NCI-H2081 treated with DMSO at 0.1 percent for 48 hours (cell line): ENCODE measurements at places on chromosomes 1 and 21.

- DNase-seq: no peak
Observed at GRCh38 chr1:204634260-204634910, 51.2 kb downstream of the LRRN2 start.

GRCh38 chr1:11314959-11315358 lies 42.0 kb downstream of the UBIAD1 start:
- DNase-seq: no peak

- DNase-seq: no peak
Observed at GRCh38 chr1:26923711-26924110, 2.2 kb downstream of the NUDC start.

- DNase-seq: no peak
Observed at GRCh38 chr1:58883888-58884482, 100.1 kb upstream of the JUN start.

DNA sequence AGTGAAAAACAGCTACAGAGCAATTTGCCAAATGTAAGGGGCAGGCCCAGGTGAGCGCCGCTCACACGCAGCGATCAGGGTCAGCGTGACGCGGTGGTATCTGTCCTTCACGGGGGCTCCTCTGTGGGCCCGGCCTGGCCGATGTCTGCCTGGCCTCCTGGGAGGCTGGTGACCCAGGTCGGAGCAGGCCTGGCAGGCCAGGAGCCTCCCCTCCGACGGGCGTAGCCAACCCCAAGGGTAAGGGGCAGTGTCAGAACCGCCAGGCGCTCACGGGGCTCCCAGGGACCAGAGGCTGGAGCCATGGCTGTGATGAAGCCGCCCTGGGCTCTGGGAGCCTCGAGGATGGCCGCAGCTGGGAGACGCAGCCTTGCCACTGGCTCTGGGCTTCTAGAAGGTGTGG lies 72.1 kb downstream of the MORN1 start:
- no peak for DNase-seq

GRCh38 chr1:80846966-80847365 lies 953.8 kb upstream of the ADGRL2 start:
- no peak for DNase-seq

- DNase-seq: no peak
Observed at GRCh38 chr1:154081386-154082126, 73.3 kb downstream of the NUP210L start.

DNA sequence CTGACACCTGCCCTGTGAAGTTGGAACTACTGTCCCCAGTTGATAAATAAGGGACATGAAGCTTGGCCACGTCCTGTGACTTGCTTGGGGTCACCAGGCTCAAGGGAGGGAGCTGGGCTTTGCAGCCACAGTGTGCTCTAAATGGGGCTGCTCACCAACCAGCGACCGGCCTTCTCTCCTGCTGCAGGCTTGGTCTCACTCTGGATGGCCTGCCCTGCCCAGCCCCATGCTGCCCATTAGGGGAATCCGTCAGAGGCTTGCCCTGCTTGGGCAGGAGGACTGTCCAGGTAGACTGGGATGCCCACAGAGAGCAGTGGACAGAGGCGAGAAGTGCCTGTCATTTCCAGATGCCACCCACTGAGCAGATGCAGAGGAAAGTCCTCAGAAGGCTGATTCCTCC lies 1.2 kb upstream of the CENPS start:
- DNase-seq: no peak

GRCh38 chr21:42109873-42110525 lies 38.9 kb downstream of the UMODL1 start:
- no peak for DNase-seq

DNA sequence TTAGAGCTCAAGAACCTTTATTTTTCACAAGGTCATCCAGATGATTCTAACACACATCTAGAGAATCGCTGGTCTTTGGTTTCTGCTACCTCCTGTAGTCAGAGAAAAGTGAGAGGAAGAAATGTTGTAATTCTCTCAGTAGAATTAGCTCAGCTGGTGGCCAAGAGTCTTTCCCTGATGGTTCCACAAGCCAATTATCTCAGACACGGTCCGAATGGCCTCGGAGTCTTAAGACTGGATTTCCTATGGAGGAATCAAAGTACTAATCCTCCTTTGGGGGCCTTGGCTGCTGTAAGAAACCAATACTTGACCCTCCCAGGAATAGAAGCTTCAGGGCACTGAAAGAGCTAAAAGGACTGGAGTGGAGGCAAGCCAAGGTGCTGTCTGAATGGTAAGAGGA lies 1.8 kb downstream of the TMEM81 start:
- DNase-seq: no peak

GRCh38 chr1:96416701-96417444 lies 304.7 kb upstream of the PTBP2 start:
- no peak for DNase-seq

DNA sequence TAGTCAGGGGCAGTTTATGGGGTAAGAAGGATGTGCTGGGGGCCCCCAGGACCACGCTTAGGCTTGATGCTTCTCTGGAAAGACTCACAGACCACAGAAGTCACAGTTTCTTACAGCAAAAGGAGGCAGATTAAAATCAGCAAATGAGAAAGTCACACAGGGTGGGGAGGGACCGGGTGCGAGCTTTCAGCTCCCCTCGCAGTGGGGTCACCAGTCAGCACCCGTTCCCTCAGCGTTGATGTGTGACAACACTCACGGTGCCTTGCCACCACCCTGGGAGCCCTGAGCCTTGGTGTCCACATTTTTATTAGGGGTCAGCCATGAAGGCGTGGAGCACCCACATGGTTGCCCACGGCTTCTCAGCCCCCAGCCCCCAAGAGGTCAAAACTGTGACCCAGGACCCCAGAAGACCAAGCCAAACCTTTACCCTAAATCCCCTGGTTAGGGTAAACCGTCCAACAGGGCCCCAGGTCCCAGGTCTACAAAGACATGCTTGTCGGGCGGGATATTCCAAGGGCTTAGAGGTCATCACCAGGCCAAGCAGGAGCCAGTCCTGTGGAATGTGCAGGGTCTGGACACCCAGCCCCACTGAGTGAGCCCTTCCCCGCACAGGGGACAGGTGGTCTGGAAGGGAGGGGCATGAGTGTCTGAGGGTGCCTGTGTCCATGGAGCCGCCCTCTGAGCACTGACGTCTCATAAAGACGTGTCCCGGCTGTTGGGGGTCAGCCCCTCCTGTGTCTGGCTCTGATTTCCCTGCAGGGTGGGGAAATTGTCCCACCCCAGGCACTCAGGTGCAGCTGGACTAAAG lies 64.5 kb upstream of the ABCG1 start:
- DNase-seq: no peak

DNA sequence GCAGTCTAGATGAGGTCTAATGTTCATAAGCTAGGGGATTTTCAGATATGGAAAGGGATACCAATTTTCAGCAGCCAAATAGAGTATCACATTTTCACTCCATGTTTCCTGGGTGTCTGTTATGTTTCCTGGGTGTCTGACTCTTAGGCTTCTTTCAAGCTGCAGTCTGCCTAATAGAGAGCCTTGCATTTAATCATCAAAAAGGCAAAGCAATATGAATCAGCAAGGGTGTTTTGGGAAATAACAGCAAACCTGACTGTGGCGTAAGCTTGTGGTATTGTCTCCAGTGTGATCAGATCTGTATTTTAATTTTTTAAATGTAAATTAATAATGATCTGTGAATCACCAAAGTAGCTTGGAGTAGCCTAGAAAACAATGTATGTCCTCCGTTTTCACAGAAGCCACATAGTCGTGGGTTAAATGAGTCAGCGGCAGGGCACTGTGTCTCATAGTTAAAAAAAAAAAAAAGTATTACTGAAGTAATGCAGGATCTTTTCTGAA lies 10.4 kb downstream of the LGALS8 start:
- DNase-seq: no peak

DNA sequence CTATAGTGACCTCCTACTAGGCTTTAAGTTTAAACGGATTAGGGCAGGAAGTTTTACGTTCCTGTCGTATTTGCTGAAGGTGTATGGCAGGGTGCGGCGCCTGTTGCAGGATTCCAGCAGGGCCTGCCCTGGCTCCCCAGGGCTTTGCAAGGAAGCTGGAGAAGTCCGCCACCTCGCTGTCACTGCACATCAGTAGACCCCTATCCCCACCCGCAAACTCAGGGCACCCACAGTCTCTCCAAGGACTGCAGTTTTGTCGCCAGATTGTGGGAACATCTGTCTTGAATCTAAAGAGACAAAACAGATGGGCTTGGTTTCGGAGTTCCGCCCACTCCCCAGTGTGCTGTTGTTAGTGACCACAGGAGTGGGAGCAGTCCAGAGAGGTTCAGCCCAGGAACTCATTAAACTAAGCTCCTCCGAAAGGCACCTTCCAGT lies 110.8 kb downstream of the CDC7 start:
- DNase-seq: no peak

GRCh38 chr1:208153386-208153785 lies 90.8 kb downstream of the PLXNA2 start:
- DNase-seq: no peak

- DNase-seq: no peak
Observed at GRCh38 chr1:24052220-24052619, 59.7 kb downstream of the MYOM3 start.

DNA sequence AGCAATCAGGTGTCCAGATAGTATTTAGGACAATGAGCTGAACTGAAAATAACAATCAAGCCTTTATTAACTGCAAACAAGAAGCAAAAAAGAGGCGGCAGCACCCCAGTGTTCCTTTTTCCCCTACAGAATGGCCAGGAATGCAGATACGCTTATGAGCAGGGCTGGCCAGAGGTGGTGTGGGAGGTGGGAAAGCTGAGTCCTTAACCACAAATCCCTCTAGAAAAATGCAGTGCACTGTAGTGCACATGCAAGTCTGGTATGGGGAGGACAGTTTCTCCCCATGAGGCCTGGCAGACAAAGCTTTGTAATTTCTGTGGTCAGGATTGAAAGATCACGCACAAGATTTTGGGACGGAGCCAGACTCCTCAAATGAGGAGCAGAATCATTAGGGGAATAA lies 10.7 kb upstream of the IFNAR1 start:
- no peak for DNase-seq

GRCh38 chr1:201692555-201693394 lies 136.2 kb upstream of the IPO9 start:
- DNase-seq: peak; percentile 11

DNA sequence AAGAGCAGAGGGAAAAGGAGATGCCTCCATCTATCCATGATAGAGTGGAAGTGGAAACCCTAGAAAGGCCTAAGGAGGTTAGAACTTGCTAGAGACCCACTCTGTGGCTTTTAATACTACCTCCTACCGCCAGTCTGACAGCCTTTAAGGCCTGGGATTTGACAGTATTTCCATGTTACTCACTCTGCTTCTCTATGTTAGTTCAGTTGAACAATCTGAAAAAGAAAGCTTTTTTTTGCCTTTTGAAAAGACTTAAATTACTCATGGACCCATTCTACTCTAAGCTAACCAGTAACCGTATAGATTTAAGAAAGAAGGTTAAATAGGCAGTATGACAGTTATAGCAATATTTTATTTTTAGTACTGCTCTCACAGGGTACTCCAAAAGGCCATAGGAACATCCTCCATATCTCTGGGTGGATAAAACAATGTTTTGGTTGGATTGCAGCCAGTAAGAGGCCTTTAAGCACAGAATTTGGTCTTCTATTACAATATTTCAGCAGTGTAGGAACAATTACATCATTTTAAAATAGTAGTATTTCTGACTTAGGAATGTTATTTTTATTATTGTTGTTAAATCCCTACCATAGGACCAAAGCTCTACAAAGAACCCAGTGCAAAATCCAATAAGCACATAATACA lies 15.9 kb upstream of the GPR25 start:
- no peak for DNase-seq

DNA sequence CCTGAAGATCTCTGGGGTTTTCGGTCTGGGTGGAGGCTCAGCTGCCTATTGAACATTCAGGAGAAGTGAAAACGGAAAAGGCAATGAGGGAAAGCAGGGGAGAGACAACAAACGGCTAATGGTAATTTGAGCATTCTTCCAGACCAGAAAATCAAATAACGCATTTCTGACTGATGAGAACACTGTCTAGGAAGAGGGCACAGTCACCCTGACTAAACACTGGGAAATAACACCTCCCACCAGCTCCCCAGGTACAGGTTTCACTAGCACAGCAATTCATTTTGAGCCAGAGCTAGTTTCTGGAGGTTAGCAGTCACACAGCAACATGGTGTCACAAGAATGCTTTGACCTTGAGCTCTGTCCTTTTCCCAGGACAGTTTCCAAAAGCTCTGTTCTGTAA lies 21.1 kb downstream of the NCF2 start:
- no peak for DNase-seq

GRCh38 chr1:175673371-175674150 lies 69.8 kb downstream of the TNR start:
- DNase-seq: no peak

GRCh38 chr1:180184041-180184440 lies 29.4 kb downstream of the QSOX1 start:
- no peak for DNase-seq

DNA sequence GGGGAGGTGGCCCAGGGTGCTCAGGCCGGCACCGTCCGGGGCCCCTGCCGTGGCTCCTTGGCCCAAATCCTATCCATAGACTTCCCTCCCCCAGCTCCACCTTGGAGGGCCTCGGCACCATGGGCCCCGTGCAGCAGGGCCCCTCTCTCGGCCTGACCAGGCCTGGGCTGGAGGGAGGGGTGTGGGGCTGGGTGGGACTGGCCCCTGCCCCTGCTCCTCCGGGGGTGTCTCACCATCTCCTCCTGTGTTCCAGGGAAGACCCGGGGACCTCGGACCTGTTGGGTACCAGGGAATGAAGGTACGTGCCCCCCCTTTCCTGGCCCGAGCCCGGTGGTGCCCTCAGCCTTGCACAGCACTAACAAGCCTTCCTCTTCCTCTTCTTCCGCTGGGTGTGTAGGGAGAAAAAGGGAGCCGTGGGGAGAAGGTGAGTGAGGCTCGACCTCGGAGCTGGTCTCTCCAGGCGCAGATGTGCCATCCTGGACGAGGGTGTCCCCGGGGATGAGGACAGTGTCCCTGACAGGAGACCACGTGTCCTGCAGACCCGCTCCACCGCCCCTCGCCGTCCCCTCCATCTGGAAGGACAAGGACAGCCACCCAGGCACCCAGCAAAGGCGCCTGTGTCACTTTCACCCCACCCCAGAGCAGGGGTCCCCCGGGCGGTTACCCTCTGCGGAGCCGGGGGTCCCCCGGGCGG lies 7.9 kb downstream of the COL6A1 start:
- no peak for DNase-seq

GRCh38 chr1:187051618-187052232 lies 223.0 kb downstream of the PLA2G4A start:
- DNase-seq: no peak

GRCh38 chr1:203726417-203726867 lies 38.5 kb upstream of the LAX1 start:
- no peak for DNase-seq

DNA sequence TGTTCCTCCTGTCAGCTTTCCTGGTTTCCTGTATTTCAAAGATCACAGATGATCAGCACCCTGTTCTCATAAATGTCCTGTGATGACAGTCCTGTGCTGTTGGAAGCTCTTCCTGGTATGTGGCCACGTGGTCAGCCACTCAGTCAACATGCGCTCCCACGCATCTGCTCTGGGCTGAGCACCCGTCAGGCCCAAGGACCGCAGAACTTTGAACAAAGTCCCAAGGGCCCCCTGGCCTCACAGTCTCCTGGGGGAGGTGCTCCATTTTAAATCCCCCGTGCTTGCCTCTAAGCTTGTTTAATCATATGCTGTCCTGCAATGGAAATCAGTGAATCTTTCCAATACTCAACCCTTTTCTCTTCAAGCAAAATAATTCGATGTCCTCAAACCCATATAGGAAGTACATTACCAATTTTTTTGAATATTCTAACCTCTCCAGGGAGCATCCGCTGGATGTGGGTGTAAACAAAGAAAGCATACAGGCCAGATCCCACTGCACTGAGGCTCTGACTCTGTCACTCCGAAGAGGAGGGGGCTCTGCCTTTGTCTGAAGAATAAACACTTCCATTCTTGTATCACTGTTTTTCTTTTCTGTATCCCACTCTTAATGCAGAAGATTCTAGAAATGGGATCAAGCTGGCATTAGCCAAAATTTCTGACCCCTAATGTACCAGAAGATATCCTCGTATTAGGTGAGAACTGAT lies 250.3 kb downstream of the SDCCAG8 start:
- DNase-seq: no peak
